ENCODE measurements at places on chromosomes 12 and 14.

DNA sequence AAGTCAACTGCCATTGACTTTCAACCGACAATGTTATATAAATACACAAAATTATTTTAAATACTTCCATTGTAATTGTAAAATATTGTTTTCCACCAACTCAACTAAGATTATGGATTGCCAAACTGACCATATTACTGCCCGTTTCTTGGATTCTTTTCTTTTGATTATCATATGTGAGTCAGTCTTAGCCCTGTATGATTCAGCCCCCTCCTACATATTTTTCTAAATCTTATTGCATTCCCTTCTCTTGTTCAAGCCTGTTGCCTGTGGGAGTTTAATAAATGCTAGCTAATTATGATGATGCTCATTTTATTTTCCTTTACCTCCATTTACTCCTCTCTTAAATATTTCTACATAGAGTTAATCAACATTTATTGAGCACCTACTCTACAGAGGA lies 6.8 kb downstream of the RASSF9 start:
- DNase-seq: no peak

- no peak for DNase-seq
These were observed 132.2 kb downstream of the NCOR2 start for GRCh38 chr12:124434951-124435805.

DNA sequence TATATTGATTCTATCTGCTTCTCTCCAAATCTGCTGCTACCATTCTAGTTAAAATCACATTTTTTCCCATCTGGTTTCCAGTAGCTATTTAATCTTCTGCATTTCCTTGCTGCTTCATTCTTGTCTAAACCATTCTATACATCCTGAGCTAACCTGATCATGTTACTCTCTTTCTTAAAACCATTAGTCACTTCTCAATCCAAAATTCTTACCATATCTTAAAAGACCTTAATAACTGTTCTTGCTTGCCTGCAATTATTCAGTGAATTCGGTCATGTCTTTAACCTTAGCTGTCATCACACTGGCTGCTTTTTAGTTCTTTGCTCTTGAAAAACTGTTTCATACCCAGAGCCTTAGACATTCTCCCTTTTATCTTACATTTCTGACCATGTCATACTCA lies 56.4 kb upstream of the PZP start:
- DNase-seq: no peak

DNA sequence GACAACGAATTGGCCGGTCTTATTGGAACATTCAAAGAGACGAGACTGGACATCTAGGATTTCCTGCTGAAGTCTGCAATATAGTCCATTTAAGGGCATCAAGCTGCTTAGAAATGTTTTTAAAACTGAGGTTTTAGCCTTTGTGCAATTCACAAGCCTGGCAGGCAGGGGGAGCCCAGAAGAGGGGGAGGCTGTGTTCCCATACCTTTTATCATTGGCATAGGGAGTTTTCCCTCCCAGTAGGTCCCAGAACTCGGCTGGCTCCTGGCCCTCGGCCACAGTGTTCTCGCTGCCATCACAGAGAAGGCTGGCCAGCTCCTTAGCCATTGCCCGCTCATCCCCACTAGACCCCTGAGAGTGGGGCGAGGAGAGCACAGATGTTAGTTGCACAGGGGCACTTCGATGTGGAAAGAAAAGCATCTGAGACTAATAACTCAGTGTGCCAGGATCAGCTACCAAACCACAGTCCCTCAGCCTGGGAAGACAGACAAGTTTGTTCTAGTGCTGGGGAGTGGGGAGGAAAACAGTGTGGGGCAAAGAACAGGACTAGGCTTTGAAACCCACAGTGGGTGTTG lies 15.1 kb downstream of the AVIL start:
- DNase-seq: peak; percentile 39

- no peak for DNase-seq
These were observed 3.7 kb downstream of the NFKBIA start for GRCh38 chr14:35400648-35401421.

GRCh38 chr12:108833355-108833733 lies 24.0 kb downstream of the SSH1 start:
- DNase-seq: peak; percentile 98

GRCh38 chr14:33958605-33959226 lies 7.8 kb upstream of the EGLN3 start:
- DNase-seq: no peak

- no peak for DNase-seq
These were observed 507.4 kb upstream of the ATP2B1 start for GRCh38 chr12:90216020-90216552.

DNA sequence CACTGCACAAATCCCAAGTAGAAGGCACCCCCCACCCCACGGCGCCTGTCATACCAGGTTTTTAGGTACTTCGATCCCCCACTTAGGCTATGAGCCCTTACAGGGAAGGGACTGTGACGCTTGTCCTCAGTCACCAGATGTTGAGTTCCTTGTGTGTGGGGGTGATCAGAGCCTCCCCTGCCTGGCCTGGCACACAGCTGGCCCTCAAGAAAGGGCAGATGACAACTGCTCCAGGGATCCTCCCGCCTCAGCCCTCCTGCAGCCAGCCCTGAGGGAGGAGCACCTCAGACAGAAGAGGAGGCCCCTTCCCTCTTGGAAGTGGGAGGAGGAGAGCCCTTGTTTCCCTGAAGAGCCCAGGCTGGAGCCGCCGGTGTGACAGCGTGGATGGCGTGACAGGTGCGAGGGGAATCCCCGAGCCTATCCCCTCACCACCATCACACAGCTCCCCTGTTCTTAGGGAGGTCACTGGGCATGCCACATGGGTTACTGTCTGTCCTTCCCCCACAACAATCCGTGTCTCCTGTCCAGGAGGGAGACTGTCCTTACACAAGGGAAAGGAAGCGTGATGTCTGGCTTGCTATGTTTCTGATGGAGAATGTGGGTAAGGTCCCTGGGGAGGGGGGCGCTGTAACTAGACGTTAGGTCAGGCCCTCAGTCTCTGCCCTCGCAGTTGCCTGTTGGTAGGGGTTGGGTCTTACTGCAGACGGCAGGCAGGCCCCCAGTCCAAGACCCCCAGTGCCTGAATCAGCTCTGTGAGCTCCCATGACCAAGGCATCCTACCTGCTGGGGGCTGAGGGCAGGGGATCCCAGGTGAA lies 31.4 kb downstream of the P2RX4 start:
- DNase-seq: no peak

- no peak for DNase-seq
These were observed 270.5 kb downstream of the TTC6 start for GRCh38 chr14:37865719-37866549.

- DNase-seq: no peak
These were observed 3.2 kb downstream of the CRIP2 start for GRCh38 chr14:105477660-105478397.

DNA sequence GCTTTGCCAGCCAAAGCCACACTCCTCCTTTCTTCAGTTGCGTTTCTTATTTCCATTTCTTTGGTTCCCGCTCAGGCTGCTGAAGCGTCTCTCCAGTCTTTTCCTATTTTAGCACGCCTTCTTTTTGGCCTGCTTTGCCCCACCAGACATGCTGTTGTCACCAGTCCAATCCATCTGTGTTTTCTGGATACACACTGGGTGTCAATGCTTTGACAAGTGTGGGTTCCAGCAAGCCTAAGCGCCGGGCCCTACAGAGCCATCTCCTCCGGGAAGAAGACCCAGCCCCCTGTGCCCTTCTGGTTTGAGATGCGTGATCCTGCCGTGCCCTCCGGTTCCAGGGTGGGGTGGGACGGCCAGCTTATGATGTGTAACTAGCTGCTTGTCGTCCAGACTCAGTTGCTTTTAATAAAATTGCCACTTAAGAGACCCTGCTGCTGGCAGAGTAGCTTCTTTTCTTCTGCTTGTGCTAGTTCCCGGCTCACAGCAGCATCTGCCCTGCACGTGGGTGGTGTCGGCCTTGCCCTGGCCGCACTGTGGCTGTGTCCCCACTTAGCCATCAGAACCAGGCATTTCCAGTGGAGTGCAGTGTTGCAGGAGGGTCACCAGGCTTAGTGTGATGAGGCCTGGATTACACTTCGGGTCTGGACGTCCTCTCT lies 29.7 kb downstream of the EML1 start:
- no peak for DNase-seq

- DNase-seq: no peak
These were observed 226.2 kb downstream of the ADAMTS20 start for GRCh38 chr12:43325786-43326185.
